Nucleus accumbens (tissue), 56 donors: ENCODE measurements at places on chromosomes 5 and 9.

GRCh38 chr9:132142924-132143323 is 18.9 kb upstream of the NTNG2 start:
- DNase-seq, result no peak

DNA sequence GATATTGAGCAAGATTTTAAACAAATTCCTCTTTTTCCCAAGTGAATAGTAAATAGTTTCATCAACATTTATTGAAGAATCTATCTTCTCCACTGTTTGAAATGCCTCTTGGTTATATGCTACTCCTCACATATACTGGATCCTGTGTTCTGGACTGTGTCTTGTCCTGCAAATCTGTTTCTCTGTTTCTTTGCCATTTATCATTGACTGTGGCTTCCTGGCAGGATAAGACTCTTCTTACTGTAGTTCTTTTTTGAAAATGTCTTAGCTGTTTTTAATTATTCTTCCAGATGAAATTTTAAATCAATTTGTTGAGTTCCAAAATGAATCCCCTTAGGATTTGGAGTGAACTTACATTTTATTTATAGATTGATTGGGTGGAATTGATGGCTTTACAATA is 27.8 kb downstream of the RALGPS1 start:
- no peak for DNase-seq

- DNase-seq, result no peak
Observed at GRCh38 chr5:92402045-92402444, 1018.9 kb upstream of the ARRDC3 start.

GRCh38 chr9:135110416-135110815 is 22.9 kb downstream of the OLFM1 start:
- DNase-seq, result no peak

GRCh38 chr9:8558176-8558575 is 758.6 kb upstream of the DMAC1 start:
- DNase-seq, result no peak

DNA sequence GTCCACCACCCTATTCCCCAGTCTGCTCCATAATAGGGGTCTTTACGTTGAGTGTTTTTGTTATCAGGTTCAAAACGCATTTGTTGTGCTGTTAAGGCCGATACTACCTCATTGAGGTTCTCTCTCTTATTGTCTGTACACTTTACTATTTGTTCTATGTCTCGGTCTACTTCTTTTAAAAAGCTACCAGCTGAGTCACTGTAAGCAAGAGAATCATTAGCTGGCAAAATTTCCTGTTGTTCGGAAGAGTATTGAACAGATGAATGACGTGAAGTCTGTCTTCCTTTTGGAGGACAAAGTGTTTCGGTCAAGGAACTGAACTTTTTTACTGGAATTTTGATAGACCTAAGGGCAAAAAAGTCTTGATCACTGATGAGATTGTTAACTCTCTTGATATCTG is 10.3 kb downstream of the LYSMD3 start:
- no peak for DNase-seq

DNA sequence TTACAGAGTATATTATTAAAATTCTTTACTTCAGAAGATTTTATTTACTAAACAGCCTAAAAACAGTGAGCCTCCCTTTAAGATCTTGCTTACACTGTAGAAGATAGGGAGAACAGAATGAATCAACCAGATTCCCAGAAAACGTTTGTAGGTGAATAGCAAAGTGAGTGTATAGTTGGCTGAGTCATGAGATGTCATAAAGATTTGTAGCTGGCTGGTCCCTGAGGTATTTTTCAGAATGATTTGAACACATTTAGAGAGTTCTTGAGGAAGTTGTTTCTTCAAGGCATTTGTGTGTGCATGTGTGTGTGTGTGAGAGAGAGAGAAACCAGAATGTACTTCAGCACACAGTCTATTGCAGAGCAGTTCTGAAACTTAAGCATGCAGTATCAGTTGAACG is 159.4 kb upstream of the PRR16 start:
- no peak for DNase-seq

DNA sequence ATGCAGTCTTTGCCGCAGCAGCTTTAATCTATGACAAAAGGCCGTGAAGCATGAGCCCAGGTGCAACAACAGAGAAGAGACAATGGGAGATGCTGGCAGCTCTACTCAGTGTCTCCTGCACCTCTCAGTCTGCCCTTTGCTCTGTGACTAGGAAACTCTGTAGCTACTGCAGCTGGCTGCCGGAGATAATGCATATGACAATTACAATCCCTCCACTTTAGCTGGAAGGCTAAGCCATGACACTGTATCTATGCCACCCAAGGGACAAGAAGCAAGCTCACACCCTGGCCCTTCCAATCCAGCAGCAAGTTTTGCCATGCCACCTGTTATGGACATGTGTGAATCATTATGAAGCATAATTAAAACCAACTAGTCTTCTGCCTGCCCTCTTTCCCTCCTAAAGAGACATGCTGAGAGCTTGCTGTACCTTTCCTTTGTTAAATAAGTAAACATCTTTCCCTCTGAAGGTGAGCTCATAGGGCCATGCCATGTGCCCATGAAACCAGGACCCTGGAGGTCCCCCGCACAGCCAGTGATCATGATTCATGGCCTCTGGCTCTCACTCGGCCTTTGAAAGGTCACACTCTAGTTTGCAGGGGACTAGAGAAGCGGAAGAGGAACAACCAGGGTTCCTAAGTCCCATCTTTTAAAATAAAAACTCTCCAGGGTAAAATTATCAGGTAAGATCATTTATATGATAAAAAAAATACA is 219.4 kb downstream of the SPOCK1 start:
- no peak for DNase-seq

- no peak for DNase-seq
Observed at GRCh38 chr5:94470802-94471201, 147.6 kb downstream of the KIAA0825 start.

DNA sequence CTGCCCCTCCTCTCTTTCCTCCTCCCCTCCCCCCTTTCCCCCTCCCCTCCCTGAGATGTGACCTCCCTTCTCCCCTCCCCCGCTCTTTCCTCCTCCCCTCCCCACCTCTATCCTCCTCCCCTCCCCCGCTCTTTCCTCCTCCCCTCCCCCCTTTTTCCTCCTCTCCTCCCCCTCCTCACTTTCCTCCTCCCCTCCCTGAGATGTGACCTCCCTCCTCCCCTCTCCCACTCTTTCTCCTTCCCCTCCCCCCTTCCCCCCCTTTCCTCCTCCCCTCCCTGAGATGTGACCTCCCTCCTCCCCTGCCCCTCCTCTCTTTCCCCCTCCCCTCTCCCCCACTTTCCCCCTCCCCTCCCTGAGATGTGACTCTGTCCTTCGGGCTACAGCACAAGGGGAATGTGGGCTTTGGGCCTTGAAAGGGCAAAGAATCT is 169.8 kb downstream of the COL23A1 start:
- no peak for DNase-seq

DNA sequence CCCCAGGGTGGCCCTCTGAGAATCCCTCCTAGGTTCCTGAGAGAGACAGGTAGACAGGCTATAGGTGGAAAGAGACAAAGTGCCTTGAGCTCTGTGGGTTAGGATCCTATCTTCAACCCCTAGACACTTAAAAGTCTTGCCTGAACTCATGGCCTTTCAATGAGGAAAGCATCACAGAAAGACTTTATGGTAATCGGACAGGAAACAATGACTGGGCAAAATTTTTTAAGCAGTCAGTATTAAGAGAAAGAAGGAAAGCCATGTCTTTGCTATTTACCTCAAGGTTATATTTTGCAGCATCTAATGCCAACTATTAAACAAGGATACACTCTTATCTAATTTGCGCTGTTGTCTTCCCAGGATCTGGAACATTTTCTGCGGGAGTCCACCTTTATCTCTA is 93.2 kb downstream of the PCSK1 start:
- no peak for DNase-seq

- no peak for DNase-seq
Observed at GRCh38 chr9:93088656-93089015, 7.4 kb upstream of the CARD19 start.

GRCh38 chr9:131567910-131568309 is 22.6 kb downstream of the PRRT1B start:
- no peak for DNase-seq

GRCh38 chr5:132462856-132463745 is 27.5 kb downstream of the IRF1 start:
- no peak for DNase-seq

GRCh38 chr5:59236986-59237385 is 654.1 kb downstream of the RAB3C start:
- no peak for DNase-seq

DNA sequence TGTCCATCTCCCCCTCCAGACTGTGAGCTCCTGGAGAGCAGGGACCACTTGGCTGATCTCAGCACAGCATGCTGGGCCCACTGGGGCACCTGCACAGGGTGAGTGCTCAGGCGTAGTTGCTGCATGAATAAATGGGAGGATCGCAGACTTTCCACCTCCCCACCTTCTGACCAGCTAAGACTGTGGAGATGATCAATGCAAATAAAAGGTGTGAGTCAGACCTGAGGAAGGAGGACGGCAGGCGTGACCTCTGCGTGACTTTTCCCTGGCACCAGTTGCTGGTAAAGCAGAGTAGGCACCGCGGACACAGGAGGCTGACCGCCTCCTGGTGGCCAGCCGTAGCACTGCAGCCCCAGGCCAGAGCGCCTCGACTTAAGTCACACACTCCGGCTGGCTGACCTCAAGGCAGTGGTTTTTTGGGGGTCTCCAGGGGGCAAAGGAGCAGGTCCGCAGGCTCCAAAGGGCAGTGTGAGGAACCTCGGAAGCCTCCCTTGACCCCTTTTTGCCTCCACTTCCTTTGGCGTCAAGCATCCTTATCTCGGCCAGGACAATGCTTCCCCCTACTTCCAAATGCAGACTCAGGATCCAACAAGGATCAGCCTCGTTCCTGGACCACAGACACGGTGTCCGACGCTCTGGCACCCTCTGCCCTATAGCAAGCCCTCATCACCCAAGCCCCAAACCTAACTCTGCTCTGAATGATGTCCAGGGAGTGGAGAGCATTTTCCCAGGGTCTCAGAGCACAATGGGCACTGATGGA is 12.7 kb upstream of the TDRD7 start:
- DNase-seq, result peak; percentile 7

GRCh38 chr9:134852906-134853654 is 27.5 kb upstream of the FCN2 start:
- DNase-seq, result no peak

DNA sequence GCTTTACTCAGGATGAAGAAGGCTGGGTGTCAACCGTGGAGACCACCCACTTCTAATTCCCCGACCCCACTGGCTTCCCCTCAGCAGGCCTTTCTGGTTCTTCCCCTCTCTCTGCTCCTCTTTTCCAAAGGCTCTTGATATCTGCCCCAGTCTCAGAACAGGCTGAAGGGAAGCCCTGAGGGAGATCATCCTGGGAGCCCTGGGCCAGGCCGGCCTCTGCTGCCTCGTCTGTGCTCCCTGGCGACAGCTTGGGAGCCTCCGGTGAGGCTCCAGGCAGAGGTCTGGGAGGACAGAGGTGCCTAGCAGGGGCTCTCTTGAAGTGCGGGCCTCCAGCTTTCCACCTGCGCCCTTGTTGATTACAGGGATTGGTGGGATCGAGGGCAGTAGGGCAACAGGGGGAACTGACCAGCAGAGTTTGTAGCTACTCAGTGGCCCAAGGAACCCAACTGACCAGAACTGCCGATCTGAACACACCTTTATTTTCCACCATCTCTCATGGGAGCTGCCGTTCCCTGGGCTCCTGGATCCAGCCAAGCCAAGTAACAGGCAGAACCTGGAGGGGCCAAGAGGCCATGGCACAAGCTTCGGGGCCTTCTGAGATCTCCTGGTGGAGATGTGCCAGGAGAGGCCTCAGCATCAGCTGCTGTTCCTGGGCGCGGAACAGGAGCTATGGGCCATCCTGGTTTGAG is 198.5 kb downstream of the CACNA1B start:
- no peak for DNase-seq

GRCh38 chr5:1879292-1880263 is 3.1 kb downstream of the IRX4 start:
- no peak for DNase-seq

DNA sequence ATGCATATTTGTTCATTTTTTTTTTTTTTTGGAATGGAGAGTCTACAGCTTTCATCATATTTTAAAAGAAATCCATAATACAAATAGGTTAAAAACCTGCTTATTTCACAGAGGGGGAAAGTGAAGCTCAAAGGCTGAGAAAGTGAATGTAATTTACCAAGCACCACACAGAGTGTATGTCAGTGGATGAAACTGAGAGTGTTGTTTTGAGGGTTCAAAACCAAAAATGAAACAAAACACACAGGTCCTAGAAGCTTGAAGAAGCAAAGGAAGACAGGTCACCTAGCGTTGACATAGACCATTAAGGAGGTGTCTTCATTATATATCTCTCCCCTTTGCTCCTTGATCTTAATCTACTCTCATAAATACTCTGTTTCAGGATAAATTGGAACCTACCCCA is 7.5 kb downstream of the NMUR2 start:
- no peak for DNase-seq
